Body of pancreas (tissue), 4 donors: ENCODE measurements at places on chromosomes 2 and 18. TPM values are rescaled to one million over a fixed set of nuclear protein-coding genes. Genes with fewer than 3 reads are reported as not detected.

RBKS gene
- total RNA-seq = 7.6 TPM

- no peak for DNase-seq
Measured at GRCh38 chr2:126368758-126369157, 287.2 kb upstream of the GYPC start.

DNA sequence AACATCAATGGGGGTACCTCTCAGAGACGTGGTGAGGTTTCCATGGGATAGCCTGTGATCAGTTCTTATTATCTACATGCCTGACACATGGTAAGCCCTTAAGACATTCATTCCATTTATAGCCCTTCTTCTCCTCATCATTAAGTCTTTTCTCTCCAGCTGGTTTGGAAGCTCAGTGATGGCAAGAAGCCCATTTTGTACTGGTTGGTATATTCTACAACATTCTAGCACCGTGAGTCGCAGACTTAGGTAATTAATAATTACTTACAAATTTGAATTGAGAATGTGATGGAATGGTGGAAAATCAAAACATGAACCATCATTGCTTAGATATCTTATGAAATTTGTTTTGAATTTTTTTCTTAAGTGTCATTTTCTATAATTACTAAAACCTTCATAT, 472.6 kb downstream of the DLGAP1 start:
- no peak for DNase-seq

GRCh38 chr2:183214680-183215079, 90.4 kb downstream of the NUP35 start:
- no peak for DNase-seq

DNA sequence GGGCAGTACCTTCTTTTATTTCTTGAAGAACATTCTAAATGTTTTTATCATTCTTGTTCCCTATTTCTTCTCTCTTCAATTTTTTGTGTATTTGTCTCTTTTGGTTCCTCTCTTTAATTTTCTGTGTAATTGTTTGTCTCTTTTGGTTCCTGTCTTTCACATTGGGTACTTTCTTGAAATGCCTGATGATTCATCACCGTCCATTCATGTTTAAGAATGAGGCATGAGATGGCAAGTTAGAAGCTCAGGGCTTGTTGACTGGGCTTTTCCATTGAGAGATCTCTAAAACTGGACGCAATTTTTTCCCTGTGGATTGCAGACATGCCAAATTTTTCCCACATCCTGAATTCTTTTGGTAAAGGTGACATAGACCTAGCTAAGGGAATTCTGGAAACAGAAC, 33.7 kb upstream of the IL1R2 start:
- no peak for DNase-seq

- DNase-seq = no peak
Measured at GRCh38 chr18:76589866-76590265, 94.8 kb upstream of the ZNF516 start.

DNA sequence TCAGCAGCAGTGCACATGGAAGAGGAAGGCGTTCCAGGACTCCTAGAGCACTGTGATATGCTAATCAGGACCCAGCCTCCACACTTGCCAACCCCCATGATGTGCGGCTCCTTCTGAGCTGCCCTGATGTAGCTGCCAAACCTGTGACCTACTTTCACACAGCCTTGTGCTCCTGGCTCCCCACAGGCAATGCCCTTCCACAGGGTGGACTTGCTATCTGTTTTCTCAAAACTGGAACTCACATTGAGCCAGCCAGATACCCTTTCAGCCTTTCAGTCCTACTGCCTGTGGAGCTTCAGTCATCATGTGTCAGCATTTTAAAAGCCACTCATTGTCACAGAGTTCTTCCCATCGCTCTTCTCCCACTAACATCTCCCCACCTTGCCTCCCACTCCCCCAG, 181.6 kb downstream of the AFF3 start:
- no peak for DNase-seq

GRCh38 chr2:161049559-161049958, 110.7 kb upstream of the TANK start:
- DNase-seq = no peak

GRCh38 chr2:208798698-208799097, 392.1 kb downstream of the PTH2R start:
- no peak for DNase-seq
